AG10803 (cell line): ENCODE measurements at places on chromosomes 6 and 20.

- no peak for DNase-seq
Measured at GRCh38 chr6:19873031-19873430, 35.9 kb downstream of the ID4 start.

DNA sequence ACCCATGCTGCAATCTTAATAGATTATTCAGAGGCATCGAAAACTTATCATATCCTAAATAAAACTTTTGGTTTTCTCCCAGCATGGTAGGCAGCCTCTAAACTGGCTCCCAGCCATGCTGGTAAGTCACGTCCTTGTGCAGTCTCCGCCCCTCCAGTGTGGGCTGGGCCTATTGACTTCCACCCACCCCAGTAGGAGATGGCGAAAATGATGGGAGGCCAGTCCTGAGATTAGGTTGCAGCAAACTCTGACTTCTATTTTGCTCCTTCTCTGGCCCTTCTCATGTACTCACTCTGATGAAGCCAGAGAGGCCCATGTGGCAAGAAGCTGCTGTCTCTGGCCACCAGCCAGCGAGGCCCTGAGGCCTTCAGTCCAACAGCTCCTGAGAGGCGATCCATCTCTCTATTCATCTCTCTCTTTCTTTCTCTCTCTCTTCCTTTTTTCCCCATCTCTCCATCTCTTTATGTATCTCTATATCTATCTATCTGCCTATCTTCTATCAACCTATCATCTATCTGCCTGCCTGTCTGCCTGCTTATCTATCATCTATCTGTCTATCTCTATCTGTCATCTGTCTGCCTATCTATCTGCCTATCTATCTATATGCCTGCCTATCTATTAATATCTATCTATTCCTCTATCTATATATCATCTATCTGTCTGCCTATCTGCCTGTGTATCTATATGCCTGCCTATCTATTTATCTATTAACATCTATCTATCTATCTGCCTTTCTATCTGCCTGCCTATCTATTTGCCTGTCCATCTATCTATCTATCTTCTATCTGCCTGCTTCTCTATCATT, 52.7 kb upstream of the STX16 start:
- peak; percentile 87 for DNase-seq

GRCh38 chr20:19482726-19483125, 270.3 kb downstream of the SLC24A3 start:
- DNase-seq: no peak

- no peak for DNase-seq
Measured at GRCh38 chr20:18108326-18108725, 29.3 kb upstream of the KAT14 start.

DNA sequence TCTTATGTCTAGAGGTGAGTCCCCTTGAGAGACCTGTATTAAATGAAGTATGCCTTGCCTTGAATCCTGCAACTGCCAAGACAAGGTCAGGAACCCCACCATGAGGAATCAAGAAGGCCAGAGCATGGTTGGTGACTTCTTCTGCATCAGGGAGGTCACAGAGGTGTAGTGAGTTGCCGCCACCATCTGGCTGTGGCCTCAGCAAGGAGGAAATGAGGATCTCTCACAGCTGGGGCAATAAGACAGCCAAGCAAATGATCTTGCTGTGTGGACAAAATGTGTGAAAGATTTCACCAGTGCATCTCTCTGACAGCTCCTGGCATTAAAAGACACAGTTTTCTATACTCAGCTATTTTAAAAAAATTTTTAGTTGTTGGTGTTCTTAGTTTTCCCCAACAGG, 611.0 kb downstream of the DOK5 start:
- DNase-seq: no peak
